Stimulated activated CD4-positive, alpha-beta T cell treated with anti-CD3 and anti-CD28 coated beads, Interleukin-2, amount 100 ng/mL, for 4 hours (primary cell): ENCODE measurements at places on chromosomes 5 and 9.

DNA sequence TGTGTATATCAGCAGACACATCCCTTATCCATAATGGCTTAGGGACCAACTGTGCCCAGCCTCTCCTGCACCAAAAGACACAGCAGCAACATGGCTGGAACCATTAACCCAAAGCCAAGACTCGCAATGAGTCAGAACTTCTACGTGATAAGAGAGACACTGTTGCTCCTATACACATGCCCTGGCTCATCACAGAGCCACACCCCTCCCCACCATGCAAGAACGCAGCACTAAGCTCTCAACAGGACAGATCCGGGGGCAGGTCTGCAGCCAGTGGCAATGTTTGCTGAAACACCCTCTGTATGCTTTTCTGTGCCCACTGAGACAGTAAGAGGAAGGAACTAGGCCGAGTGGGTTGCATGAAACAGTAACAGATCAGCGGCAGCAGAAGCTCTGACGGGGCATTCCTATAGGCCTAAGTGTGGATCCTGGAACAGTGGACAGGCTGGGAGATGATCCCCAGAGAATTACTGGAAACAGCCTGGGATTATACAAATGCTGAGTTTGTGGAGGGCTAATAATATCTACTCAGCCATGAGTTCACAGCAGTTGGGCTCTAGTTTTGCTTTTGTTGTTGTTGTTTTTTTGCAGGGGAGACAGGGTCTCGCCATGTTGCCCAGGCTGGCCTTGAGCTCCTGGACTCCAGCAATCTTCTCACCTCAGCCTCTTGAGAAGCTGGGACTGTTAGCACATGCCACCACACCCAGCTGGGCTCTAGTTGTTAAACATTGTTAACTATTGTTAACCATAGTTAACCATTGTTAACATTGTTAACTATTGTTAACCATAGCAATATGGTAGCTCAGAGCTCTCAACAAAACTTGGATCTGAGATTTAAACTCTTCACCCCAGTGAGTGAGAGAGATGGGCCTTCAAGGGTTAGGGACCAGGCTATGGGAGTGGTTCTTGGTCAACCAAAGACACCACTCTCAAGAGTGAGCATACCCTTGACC is 41.0 kb downstream of the B4GALT1 start:
- DNase-seq: no peak

DNA sequence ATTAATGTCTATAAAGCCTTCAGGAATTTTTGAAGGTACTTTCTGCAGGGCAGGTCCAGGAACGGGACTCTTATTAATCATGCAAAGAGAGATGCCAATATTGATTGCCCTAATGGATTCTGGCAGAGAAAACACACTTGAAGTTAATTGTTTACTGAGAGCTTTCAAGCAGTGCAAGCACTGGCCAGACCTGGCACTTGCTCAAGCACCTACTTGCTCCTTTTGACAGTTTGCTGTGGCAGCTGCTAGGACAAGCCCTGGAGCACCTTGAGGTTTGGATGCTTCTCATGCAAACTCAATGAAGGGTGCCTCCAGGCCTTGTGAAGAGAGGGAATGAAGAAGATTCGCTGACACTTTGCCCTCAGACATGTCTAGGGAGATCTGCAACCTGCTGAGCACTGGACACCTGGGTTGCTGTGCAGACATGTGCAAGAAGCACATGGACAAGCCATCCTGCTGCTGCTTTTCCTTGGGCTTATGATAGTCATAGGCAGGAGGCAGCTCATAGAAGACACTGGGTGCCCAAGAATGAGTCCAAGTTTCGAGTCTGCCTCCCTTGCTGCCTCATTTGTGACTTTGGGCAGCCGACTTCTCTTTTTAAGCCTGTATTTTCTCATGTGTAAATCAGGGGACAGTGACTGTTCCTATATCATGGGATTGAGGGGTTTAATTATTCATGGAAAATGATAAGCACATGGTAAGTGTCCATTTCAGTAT is 88.8 kb upstream of the EQTN start:
- no peak for DNase-seq

DNA sequence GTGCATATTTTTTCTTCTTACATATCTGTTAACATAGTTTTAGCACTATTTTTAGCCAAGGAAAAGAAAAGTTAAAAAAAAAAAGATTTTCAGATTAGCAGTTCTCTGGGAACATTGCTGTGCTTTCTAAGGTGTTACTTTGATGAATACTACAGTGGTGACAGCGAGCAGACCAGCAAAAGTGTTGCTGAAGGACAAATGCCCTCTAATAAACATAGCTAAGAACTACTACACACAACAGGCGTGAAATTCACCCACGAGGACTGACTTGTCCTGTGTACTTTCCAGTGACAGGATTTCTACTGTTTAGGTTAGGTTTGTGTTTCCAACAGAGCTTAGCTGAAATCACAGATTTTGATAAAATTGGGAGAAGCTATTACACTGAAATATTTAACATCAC is 153.8 kb downstream of the HCN1 start:
- DNase-seq: no peak

GRCh38 chr5:158824241-158824882 is 275.4 kb downstream of the EBF1 start:
- DNase-seq: no peak

- DNase-seq: no peak
These were observed 30.3 kb downstream of the NDUFS4 start for GRCh38 chr5:53590759-53591158.

GRCh38 chr9:13860019-13860418 is 453.9 kb downstream of the NFIB start:
- no peak for DNase-seq

- DNase-seq: no peak
These were observed 35.8 kb upstream of the SPATA31D4 start for GRCh38 chr9:81892440-81892839.

DNA sequence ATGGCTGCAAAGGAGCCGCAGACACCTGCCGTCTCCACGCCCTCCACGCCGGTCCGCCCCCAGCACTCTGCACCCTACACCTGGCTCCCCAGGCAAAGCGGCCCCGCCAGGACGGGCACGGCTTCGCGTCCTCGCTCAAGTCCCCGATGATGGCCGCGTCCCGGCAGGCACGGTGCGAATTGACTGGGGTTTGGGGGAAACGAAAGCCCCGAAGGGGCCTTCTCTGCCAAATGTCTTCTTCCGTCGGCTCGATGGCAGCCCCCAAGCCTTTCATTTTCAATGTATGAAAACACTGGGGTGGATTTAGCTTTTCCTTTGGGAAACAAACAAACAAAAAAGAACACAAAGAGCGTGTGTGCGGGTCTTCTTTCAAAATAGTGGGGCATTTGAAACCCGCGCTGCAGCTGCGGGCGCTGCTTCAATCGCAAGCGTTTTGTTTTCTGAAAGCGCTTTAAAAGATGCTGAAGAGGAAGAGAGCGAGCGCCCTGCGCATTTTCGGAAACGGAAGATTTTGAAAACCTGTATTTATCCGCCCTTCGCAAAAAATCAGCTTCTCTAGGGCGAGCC is 160.0 kb downstream of the RMI1 start:
- no peak for DNase-seq
